ENCODE measurements at places on chromosomes 1 and 21.

- DNase-seq: no peak
Observed at GRCh38 chr1:210232511-210233215, at the start of gene SERTAD4. Gene SERTAD4 (plus strand): TSS chr1:210232796. CDS start chr1:210237961, 5,165 bp downstream.

DNA sequence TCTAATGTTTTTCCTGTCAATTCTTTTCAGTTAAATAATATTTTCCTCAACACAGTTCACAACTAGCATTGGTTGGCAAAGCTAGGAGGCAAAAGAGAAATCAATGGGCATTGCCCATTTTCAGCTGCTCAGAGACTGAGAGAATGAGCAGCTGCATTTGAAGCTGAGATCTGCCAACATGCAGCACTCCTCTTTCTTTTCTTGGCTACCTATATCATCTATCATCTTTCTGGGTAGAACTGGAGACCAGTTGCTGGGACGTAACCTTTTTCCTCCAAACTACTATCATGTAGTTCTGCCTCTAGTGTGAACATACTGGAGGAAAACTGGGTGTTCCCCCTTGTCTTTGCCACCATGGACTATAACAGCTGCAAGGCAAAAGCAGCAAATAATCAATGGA, 22.9 kb downstream of the CHODL start:
- no peak for DNase-seq

- DNase-seq: no peak
Observed at GRCh38 chr1:10980094-10980577, 32.3 kb upstream of the TARDBP start.

GRCh38 chr1:153944827-153945117, 1.7 kb downstream of the DENND4B start:
- DNase-seq: no peak

DNA sequence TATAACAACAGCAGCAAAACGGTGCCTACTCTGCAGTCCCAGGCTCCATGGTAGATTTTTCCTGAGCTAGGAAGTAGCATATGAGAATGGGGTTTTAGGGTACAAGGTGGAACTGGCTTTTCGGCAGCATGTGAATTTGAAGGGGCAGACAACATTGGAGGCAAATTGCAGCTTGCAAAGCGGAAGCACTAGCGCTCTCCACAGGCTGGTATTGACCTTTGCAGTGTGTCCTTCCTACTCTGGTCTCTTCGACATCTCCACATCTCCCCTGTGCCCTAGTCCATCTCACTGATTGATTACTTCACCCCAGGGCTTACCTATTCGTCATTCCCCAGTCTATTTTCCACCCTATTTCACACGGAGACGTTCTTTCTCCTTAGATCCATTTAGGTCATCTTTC, 13.0 kb downstream of the IGSF21 start:
- DNase-seq: no peak

DNA sequence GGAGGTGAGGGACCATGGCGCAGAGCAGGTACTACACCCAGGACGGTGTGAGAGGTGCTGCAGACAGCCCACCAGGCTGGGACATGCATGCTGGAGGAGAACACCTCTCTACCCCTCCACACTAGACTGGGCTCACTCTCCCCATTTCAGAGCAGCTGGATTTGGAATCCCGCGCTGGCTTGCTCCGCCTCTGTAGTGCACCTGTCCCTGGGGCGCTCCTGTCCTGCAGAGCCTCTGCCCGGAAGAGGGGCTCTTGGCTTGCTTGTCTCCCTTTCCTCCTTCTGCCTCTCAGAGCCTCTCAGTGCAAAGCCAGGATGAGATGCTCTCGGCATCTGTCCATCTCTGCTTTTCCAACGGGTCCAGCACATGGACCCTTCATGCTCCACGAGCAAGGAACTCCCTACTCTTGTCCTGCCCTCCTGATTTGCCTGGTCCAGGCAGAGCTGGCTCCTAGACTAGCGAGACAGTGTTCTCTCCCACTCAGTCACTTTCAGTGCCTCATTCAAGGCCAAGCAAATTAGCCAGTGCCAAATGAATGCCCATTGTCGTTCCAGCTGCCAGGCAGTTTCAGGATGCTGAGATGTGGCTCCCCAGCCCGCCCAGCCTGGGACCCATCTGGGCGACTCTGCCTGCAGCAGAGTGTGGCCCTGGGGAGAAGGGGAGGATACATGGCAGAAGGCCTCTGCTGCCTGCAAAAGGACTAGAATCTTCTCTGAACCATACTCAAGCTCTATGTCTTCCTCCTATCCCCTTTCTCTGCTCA, 33.7 kb downstream of the CDCA8 start:
- no peak for DNase-seq

DNA sequence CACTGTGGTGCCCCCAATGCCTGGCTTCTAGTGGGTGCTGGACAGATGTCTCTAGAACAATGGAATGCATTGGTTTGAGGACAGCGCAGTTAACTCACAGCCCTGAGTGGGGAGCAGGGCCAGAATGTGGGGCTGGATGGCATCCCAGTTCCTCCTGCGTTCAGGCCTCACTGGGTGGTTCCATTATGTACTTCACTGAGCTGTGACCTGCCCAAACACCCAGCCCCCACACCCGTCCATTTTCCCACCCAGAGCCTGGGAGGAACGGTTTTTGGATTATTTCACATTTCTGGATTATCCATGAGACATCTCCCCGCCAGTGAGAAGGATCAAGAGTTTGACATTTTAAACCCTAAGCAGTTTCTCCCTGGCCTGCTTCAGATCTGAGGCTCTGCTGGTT, 55.3 kb upstream of the WASF2 start:
- DNase-seq: no peak

GRCh38 chr21:41180752-41181151, 12.8 kb downstream of the BACE2 start:
- DNase-seq: no peak

DNA sequence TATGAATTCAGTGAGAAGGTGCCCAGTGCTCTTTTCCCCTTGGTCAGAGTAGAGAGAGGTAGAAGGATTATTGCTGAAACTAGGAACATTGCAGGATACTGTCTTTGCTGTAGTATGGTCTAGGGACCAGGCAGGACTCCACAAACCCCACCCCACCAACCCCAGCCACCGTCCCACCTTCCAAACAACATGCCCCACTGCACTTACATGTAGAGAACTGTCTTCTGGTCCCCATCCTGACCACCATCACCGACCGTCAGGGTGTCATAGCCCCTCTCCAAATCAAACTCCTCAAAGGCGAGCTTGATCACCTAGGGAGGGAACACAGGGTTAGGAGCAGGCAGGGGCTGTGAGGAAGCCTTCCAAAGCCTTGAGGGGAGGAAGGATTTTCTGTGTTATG, 71.7 kb upstream of the HMGB4 start:
- no peak for DNase-seq

DNA sequence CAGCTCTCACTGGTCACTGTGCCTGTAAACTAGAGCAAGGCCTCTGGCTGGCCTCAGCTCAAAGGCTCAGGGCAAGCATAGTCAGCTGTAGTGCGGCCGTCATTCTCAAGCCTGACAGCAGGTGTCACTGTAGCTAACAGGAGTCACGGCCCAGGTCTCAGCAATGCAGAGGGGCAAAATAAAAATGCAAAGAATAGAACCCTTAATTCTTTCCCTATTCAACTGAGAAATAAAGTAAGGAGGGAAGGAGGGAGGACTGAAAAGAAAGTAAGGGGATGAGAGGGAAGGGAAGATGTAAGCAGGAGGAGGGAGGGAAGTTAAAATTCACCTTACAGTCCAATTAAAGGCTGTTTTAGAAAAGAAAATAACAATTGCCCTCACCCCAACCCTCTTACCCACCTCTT, 106.1 kb downstream of the KIAA0319L start:
- DNase-seq: peak; percentile 67

DNA sequence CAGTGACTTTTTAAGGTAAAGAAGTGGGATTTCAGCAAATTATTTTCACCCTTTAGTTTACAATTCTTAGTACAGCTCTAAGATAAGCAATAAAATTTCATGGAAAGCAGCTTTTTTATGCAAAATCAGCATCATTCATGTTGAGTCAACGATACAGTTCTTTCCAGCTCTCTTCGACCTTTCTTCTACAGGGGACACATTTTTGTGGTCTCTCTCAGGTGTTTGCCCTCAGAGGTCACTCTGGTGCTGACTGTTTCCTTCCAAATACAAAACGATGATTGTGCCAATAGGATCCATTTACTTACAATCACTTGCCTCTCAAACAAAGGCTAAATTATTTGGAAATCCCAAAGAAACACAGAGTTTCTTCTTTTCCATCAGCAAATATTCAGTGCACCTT, 51.0 kb downstream of the PSMG1 start:
- no peak for DNase-seq

GRCh38 chr1:37831809-37832208, 23.8 kb upstream of the YRDC start:
- no peak for DNase-seq

DNA sequence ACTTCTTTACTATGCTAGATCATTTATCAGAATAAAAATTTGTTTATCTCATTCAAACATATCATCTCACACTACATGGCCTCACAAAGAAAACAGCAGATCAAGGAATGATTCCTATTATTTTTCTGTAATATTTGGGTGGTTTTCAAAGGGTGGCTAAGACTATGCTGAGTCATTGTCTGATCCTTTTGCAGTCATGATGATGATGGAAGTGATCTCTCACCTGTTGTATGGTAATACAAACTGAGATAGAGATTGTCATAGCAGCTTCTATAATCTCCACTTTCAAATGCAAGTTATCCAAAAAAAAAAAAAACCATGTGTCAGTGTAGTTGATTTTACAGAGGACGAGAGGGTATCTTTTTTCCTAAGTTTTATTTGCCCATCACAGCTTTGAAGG, 37.2 kb upstream of the GBP5 start:
- no peak for DNase-seq

GRCh38 chr1:185920602-185921001, 186.4 kb downstream of the HMCN1 start:
- no peak for DNase-seq

DNA sequence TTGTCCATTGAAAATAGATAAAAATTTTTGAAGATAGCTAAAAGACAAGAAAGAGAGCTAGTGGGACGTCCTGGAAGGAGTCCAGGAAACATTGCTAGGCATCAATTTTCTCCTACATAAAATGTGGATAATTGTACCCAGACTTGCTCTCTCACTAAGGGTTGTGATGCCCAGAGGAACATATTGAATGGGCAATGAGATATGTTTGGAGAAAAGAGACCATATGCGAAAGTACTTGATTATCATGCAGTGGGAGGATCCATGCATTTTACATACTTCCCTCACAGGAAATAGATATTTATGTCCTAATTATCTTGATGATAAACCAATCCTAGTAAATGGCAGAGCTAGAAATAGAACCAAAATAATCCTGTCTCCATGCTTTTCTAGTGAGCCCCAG, 108.4 kb upstream of the TNR start:
- DNase-seq: no peak

DNA sequence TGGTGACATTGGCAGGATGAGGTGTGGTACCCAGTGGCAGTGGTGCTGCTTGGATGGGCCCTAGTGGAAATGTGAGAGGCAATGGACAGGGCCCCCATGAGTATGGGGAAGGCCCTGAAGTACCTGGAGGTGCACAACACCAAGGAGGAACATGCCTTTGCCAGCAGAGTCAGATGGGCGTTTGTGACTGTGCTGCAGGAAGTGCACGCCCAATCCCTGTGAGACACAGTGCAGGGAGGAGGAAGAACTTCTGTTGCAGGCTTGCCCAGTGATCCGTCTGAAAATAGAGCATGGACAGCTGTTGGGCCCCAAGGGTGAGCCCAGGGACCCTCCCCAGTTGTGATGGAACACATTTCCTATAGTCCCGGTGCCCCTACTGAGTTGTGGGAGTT, 42.7 kb downstream of the GJA5 start:
- DNase-seq: no peak

DNA sequence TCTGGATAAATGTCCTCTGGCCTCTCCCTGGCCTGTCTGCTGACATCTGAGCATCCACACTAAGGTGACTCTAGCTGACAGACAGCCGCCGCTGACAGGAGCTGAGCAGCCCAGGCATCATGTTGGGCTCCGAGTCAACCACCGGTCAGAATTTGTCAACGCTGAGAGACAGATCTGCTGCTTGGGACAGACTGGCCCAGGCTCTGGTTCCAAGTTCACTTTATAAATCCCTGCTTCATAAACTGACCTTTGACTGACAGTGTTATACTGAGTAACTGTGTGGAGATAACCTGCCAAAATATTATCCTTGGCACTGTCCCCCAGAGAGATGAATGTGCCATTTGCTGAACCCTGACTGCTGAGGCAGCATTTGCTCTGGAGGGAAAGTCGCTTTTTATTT, 616.7 kb downstream of the NPHP4 start:
- DNase-seq: no peak

- peak; percentile 58 for DNase-seq
Observed at GRCh38 chr21:34974162-34974981, 74.7 kb downstream of the RUNX1 start.

GRCh38 chr21:39961251-39961650, 94.0 kb downstream of the PCP4 start:
- DNase-seq: no peak

- DNase-seq: no peak
Observed at GRCh38 chr1:83942914-83943313, 56.0 kb downstream of the TTLL7 start.

All from activated CD4-positive, CD25-positive, alpha-beta regulatory T cell treated with anti-CD3 and anti-CD28 coated beads, Interleukin-2, amount 50 U/mL, for 72 hours (primary cell).